Endothelial cell of umbilical vein (primary cell): ENCODE measurements at places on chromosomes 13 and 19. TPM values are rescaled to one million over a fixed set of nuclear protein-coding genes. Genes with fewer than 3 reads are reported as not detected.

DNA sequence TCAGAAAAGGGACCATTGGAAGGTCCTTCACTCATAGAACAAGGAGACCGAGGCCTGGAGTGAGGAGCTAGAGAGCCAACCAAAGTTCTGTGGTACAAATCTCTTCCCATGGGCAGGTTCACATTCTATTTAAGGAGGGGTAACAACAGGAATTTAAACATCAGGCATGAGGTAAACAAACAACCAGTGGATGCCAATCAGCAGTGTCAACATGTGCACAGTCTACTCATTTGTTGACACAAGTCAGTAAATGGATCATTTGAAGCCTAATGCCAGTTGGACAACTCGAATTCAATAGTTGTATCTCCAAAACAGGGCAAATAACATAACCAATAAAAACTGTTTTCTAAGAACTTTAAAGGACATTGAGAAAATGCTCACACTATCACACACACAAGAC is 6.3 kb upstream of the DOCK9 start:
- DNase-seq = no peak

DNA sequence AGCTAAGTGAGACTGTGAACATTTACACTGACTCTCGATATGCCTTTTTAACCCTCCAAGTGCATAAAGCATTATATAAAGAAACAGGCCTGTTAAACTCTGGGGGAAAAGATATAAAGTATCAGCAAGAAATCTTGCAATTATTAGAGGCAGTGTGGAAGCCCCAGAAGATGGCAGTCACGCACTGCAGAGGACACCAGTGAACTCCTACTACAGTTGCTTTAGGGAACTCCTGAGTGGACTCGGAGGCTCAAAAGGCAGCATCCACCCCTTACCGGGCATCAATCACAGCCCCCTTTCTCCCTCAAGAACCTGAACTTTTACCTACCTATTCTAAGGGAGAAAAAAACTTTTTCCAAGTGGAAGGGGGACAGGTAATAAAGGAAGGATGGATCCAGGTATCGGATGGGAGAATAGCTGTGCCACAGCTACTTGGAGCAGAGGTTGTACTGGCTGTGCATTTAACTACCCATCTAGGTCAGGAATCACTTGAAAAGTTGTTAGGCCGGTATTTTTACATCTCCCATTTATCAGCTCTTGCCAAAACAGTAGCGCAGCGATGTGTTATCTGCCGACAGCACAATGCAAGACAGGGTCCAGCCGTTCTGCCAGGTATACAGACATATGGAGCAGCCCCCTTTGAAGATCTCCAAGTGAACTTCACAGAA is 80.1 kb downstream of the ZNF486 start:
- DNase-seq = no peak

GRCh38 chr19:46407856-46408663 is 5.3 kb downstream of the CCDC8 start:
- DNase-seq = no peak

GRCh38 chr13:81540777-81541176 is 1199.9 kb upstream of the SPRY2 start:
- DNase-seq = no peak

GRCh38 chr13:91312324-91312723 is 35.2 kb upstream of the MIR17HG start:
- DNase-seq = no peak

DNA sequence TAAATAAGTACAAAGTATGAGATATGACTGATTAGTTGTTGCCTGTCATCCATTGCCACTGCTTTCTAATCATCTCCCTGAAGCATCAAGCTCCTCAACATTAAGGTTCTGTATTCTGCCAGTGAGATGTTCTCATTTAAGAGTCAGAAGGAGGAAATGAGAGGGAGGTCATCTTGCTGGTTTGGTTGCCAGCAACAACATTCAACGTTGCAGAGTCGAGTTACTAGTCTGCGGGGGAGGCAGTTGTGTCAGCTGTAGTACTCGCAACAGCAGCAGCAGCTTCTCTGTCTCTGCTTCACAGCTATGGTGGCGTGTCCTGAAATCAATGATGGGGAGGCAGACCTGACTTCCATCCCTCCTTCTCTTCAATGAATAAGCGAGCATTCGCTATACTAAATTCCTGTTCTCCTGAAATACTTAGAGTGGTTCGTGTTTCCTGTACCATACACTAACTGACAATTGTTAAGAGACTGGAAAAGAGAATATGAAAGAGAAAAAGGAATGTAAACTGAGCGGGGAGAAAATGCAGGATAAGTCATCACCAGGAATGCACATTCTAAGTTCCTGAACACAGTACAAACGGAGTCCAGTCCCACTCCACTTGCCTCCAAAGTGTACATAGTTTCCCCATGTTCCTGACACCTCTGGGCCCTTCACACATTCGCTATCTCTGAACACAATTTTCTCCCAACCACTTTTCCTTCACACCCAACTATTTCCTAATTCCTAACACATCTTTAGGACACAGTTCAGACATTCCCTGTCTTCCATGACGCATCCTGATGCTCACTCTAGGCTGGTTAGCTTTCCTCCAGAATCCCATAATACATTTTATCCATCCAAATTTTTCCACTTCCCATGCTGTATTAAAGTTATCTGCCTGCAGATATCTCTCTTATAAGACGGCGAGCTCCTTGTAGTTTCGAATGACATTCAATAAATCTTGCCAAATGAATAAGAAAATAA is 263.0 kb downstream of the KLF12 start:
- DNase-seq = peak; percentile 22

DNA sequence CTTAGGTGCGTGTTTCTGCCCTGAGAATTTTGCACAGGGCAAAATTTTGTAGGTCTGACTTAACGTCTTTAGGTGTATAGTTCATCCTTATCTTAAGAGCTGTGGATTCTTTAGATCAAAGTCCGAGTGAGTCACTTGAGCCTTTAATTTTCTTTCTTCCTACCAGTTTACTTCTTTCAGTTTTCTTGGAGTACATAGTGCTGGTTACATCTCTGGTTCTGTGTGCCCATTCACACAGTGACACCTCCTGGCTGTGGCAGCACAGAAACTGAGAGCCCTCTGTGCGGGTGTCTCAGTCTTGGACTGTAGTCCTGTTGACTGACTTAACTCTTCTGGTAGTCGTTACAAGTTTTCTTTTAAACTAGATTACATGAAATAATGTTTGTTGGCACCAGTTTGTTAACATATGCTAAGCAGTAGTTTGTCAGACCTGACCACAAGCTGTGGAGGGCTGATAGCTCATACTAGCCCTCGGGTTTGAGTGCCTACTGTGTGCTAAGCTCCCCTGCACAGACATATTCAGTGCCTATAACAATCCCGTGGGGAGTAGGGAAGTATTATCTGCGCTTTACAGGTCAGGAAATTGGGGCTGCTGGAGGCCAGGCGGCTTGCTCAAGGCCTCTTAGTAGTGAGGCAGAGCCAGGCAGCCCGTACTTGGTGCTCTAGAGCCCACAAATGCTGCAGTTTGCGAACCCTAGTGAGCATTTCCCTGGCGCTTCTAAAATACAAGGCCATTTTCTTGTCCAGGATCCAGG is 1.6 kb downstream of the GATAD2A start:
- peak; percentile 78 for DNase-seq

- DNase-seq = no peak
Measured at GRCh38 chr13:24906268-24906667, 142.3 kb downstream of the RNF17 start.

GRCh38 chr19:3065675-3066357 is 3.5 kb upstream of the TLE5 start:
- DNase-seq = no peak

DNA sequence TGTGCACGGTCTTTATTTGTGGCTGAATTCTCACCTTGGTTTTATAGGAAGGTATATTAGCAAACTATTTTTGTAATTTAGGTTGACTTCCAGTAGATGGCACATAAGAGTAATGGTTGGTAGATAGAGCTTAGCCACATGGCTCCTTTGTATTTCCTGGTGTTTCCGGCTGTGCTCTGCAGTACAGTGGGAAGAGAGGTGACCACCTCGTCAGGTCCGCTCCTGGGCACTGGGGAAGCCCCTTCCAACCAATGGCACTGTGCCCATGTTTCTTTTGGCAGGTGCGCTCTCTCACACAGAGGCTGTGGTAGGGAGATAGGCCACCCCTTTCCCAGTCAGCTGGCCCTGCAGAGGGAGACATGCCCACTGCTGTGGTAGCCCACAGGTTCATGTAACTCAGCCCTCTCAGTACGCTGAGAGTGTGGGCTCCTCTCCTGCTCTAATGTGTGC is 74.3 kb upstream of the ATP12A start:
- no peak for DNase-seq

- no peak for DNase-seq
Measured at GRCh38 chr13:52112591-52112990, 16.3 kb downstream of the NEK5 start.

DNA sequence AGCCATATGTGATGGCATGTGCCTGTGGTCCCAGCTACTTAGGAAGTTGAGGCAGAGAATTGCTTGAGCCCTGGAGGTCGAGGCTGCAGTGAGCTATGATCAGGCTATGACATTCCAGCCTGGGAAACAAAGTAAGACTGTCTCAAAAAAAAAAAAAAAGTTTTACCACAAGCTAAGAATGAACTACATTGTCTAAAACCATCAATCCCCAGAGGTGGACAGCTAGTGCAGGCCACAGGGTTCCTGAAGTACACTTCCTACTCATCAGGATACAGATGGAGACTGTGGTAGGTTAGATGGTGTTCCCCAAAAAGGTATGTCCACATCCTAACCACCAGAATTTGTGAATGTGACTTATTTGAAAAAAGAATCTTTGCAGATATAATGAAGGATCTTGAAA is 63.5 kb upstream of the DOCK9 start:
- DNase-seq = no peak

DNA sequence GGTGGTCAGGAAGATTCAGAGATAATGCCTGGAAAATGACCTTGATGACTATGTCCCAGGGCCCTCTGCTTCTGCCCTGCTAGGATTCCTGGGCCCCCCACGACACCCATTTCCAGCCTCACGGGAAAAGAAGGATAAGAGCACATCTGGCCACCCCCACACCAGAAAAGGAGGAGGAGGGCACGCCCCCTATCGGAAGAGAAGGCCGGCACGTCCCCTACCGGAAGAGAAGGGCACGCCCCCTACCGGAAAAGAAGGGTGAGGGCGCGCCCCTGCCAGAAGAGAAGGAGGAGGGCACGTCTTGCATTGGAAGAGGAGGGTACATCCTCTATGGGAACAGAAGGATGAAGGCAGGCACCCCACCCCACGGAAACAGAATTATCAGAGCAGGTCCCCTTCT is 84.3 kb downstream of the IER2 start:
- no peak for DNase-seq

The ADGRE2 gene
- total RNA-seq = not detected in 2 replicates

The PTGER1 gene
- 0.40 and 0.53 TPM in 2 replicates for total RNA-seq

The SPRY2 gene
- total RNA-seq = 26.2 and 27.9 TPM in 2 replicates

The OLFM4 gene
- total RNA-seq = not detected in 2 replicates

The THSD1 gene
- total RNA-seq = 25.2 and 25.4 TPM in 2 replicates

The KIR3DL2 gene
- total RNA-seq = not detected in 2 replicates

The GRWD1 gene
- 52.7 and 52.8 TPM in 2 replicates for total RNA-seq
